Stimulated activated CD4-positive, alpha-beta T cell treated with anti-CD3 and anti-CD28 coated beads, Interleukin-1b, Interleukin-23, amount 100 ng/mL, for 1 hour (primary cell): ENCODE measurements at places on chromosomes 4 and X.

DNA sequence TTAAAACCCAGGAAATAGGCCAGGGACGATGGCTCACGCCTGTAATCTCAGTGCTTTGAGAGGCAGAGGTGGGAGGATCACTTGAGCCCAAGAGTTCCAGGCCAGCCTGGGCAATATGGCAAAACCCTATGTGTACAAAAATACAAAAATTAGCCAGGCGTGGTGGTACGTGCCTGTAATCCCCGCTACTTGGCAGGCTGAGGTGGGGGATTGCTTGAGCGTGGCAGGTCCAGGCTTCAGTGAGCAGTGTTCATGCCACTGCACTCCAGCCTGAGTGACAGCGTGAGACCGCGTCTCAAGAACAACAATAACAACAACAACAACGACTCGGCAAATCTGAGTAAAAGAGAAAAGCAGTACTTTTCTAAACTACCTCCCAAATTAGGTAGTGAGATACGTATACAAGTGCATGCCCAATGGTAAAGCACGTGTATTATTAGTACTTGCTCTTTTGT is 13.0 kb upstream of the NDUFC1 start:
- DNase-seq: no peak

- DNase-seq: no peak
Observed at GRCh38 chr4:148110169-148110568, 332.0 kb downstream of the NR3C2 start.

GRCh38 chrX:17039826-17040225 is 93.4 kb downstream of the REPS2 start:
- DNase-seq: no peak

DNA sequence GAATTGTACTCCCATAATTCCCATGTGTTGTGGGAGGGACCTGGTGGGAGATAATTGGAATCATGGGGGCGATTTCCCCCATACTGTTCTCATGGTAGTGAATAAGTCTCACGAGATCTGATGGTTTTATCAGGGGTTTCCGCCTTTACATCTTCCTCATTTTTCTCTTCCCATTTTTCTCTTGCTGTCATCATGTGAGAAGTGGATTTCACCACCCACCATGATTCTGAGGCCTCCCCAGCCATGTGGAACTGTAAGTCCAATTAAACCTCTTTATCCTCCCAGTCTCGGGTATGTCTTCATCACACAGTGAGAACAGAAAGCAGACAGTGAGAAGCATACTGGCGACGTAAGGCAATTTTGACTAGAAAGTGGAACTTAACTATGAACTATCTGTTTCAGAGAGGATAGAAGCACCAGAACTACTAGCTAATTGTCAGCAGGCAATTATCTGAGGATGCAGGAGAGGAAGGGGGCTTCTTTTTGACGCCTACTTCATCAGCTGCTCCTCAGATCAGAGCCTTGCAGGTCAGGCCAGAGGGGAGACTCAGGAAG is 8.5 kb upstream of the GPR50 start:
- no peak for DNase-seq

- DNase-seq: no peak
Observed at GRCh38 chrX:134624046-134624430, 34.2 kb downstream of the PLAC1 start.

GRCh38 chrX:136168929-136169735 is 21.8 kb downstream of the FHL1 start:
- DNase-seq: no peak

DNA sequence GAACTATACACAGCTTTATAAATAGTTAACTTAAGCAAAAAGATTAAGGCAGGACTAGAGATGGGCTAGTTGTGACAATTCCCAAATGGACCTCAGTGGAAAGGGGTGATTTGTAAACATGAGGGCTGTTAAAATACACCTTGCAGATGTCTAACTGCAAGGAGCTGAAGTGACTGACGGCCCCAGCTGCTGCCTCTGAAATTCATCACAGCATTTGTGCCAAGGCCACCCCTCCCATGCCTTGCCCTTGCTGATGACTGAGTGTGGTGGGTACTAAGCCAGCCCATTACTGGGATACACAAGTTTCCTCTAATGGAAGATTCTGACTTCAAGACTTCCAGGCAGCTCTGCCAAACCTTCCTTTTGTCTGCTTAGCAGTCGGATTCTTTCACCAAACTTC is 23.7 kb upstream of the EGFL6 start:
- DNase-seq: no peak

- no peak for DNase-seq
Observed at GRCh38 chr4:136803433-136803832, 728.9 kb downstream of the PCDH18 start.

GRCh38 chr4:102390438-102390837 is 45.2 kb upstream of the SLC39A8 start:
- DNase-seq: no peak

DNA sequence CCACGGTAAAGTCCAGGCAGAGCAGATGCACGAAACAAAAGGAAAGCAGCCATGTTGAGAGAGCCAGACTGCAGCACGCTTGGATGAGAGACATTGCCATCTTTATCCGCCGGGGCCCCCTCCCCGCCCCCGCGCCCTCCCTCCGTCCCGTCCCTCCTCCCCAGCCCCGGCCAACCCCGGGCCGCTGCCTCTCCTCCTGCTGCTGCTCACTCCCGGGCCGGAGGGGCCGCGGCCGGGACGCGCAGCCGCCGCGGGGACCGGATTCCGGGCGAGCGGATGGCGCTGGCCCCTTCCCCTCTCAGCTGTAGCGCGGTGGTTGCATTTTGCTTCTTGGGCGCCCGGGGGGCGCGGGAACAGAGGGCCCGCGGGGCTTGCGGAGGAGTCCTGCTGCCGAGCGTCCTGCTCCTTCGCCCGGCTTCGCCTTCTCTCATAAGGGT is 542 bp downstream of the RNF150 start:
- DNase-seq: no peak

DNA sequence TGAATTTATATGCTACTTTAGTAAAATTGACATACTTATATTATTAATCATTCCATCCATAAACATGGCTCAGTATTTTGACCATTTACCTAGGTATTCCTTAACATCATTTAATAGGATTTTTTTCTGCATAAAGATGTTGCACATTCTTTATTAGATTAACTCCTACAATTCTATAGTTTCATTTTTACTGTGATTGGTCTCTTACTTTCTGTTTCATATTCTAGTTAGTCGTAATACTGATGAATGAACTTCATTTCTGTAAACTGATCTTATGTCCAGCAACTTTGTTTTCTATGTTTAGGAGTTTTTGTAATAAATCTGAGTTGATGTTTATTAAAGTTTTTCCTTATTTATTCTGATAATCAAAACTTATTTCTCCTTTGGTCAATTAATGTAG is 278.2 kb upstream of the CXXC4 start:
- no peak for DNase-seq

- DNase-seq: no peak
Observed at GRCh38 chr4:17117746-17118145, 219.3 kb upstream of the LDB2 start.

GRCh38 chr4:100357542-100357941 is 160.3 kb downstream of the EMCN start:
- no peak for DNase-seq

DNA sequence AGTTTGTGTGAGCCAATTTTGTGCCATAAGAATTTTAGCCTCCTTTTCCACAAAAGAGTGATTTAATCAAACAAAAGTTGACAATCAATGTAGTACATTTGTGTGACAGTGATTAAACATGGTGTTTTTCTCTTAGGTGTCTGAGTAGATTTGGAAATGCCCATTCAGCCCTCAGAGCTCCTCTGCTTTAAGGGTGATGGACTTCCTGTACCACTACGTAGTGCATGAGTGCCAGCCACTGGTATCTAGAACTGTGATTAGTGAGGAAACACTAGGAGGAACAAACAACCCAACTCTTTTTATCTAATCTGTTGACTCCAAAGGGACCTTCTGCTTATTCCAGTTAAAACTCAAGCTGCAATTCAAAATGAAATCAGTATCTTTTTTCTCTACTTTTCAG is 151.7 kb downstream of the SNCA start:
- no peak for DNase-seq

DNA sequence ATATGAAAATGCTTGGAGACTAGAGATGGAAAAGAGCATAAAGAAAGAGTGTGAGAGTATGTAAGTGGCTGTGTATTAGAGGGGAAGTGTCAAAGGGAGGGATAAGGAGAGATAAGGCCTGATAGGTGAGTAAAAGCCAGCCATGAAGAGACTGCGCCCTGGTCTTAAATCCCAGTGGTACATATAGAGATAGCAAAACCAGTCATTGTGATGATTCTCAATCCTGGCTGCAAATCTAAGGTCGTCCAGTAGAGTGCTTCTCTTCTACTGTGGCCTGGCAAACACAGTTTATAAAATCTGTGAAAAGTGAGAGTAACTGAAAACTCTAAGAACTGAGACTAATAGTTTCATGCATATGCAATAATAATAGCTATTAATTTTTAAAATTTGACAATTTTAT is 86.9 kb downstream of the MAB21L2 start:
- DNase-seq: no peak

- DNase-seq: no peak
Observed at GRCh38 chrX:115134382-115134781, 54.8 kb upstream of the RBMXL3 start.

GRCh38 chr4:20589436-20589835 is 110.8 kb upstream of the PACRGL start:
- no peak for DNase-seq

DNA sequence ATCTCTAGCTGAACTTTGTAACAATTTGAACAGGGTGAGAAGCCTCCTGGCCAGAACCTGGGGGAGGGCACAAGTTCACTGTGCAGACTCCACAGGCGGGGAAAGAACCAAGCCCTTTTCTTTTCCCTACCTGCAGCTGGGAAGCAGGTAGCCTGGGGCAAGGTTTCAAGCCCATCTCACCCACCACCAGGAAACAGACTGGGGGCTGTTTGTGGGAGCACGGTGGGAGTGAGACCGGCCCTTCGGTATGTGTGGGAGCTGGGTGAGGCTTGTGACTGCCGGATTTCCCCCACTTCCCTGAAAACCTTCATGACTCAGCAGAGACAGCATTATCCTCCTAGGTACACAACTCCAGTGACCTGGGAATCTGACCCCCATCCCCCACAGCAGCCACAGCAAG is 211.7 kb downstream of the ZNF674 start:
- DNase-seq: no peak

- no peak for DNase-seq
Observed at GRCh38 chr4:70713453-70714078, 8.2 kb upstream of the RUFY3 start.

DNA sequence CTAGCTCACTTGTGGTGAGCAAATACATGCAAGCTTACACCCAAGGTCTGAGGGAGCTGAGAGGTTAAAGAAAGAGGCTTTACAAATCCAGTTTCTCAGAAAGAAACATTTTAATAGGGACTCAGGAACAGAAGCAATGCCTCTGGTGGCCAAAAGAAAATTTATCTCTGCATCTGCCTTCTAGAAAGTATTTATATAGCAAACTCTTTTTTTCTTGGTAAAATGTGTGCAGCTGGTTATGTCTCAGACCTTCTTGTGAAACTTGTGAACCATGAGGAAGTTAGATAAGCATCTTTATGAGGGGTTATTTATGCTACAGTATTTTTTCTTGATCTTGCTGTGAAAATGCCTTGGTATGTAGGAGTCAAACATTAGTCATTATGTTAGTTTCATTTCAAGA is 48.5 kb upstream of the CYSLTR1 start:
- no peak for DNase-seq

GRCh38 chr4:85569730-85570299 is 94.9 kb downstream of the ARHGAP24 start:
- DNase-seq: no peak

- DNase-seq: no peak
Observed at GRCh38 chrX:17638731-17639130, 98.6 kb upstream of the SCML1 start.

- DNase-seq: no peak
Observed at GRCh38 chrX:24203072-24203808, 53.7 kb downstream of the ZFX start.

- DNase-seq: no peak
Observed at GRCh38 chr4:108398836-108399235, 221.5 kb upstream of the RPL34 start.

DNA sequence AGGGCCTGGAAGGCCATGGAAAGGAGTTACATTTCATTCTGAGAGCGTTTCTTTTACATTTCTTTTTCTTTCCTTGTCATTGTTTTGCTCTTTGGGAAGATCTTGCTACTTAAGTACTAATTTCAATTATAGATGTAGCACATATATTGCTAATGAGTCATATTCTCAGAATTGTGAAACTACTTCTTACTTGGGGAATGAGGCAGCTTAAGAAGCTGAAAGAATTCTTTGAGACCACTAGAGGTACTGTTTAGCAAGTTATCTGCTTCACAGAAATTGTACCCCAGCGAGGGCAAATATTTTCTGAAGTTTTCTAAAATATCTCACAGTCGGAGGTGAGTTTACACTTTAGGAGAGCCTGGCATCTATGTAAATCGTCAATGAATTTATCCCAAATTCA is 100.6 kb downstream of the AFF2 start:
- no peak for DNase-seq

- DNase-seq: no peak
Observed at GRCh38 chr4:147336252-147336651, 144.6 kb upstream of the EDNRA start.

DNA sequence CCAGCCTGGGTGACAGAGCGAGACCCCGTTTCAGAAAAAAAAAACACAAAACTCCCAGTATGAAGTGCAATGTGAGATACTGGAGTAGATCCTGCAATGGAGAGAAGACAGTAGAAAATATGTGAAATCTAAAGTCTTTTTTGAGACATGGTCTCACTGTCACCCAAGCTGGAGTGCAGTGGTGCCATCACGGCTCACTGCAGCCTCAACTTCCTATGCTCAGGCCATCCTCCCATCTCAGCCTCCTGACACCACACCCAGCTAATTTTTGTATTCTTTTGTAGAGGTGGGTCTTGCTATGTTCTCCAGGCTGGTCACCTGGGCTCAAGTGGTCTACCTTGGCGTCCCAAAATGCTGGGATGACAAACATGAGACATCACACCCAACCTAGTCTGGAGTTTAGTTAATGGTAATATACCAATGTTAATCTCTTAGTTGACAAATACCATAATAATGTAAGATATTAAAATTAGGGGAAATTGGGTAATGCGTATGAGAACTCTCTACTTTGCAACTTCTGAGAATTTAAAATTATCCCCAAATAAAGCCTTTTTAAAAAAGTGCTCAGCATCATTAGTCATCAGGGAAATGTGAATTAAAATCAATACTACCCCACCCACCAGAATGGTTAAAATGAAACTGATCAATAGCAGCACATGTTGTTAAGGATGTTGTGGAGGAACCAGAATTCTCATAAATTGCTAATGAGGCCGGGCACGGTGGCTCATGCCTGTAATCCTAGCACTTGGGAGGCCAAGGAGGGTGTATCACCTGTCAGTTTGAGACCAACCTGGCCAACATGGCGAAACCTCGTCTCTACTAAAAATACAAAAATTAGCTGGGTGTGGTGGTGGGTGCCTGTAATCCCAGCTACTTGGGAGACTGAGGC is 15.0 kb downstream of the RBMX start:
- no peak for DNase-seq

DNA sequence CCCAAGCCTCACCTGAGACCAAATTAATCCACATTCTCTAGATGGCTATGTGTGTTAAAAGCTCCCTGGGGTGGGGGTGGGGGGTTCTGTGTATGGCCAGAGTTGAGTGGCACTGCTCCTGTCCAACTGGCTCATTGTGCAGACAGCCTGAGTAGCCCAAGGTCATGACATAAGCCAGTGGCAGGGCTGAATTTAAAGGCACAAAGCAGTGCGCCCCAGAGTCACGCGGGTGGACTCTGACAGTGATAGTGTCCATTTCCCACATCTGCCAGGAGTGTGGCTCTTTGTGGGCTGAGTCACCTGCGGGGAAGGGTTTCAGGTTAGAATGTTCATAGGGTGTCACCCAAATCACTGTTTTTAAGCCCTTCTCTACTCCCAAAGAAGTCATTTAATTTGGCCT is 45.4 kb downstream of the SCD5 start:
- DNase-seq: no peak
